NCI-H1694 treated with DMSO at 0.1 percent for 48 hours (cell line): ENCODE measurements at places on chromosomes 7 and 10.

GRCh38 chr7:155002411-155003091 lies 373 bp downstream of the PAXIP1 start:
- DNase-seq, result no peak

GRCh38 chr7:131010029-131010716 lies 276.2 kb upstream of the KLF14 start:
- DNase-seq, result no peak

DNA sequence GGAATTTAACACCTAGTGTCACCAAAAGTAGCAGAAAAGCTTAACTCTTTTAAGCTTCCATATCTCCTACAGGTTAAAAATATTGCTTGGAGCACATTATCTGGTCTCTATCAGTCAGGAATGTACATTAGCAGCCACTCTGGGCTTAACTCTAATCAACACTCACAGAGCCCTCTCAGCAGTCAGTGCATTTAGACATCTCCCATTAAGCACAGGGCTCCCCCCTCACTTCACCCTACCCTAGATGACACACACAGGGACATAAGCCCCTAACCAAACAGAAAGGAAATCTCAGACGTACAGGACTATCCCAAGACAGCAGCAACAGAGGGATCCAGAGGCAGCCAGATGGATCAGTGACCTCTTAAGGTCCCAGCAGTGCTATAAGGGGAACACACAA lies 26.4 kb downstream of the FBXW4 start:
- DNase-seq, result no peak

GRCh38 chr7:133563251-133563650 lies 310.4 kb downstream of the EXOC4 start:
- DNase-seq, result no peak

- no peak for DNase-seq
Measured at GRCh38 chr10:6912424-6912823, 332.3 kb upstream of the PRKCQ start.

DNA sequence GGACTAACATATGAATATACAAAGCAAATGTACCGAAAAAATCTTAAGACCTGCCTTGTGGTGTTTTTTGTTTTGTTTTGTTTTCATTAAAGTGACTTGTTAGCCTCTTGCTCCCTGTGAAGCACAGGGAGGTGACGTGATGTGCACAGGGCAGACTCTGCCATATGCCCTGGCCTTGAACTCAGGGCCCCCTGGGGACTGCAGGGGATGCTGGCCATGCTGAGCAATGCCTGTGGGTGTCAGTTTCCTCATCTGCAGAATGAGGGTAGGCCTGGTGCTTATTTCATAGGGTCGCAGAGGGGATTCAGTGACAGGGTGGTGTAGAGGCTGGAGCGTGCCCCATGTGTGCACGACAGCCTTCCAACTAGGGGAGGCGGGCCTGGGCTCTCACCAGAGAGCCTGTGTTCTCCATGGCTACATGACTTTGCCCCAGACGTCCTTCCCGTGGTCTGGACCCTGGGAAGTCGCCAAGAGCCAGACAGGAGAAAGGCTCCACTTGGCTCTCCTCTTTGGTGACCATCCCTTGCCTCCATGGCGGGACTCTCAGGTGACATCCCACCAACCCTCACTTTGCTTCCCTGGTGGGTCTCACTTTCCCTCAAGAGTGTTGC lies 14.5 kb downstream of the EGFR start:
- no peak for DNase-seq

GRCh38 chr7:147380926-147381325 lies 1209.6 kb upstream of the C7orf33 start:
- no peak for DNase-seq

DNA sequence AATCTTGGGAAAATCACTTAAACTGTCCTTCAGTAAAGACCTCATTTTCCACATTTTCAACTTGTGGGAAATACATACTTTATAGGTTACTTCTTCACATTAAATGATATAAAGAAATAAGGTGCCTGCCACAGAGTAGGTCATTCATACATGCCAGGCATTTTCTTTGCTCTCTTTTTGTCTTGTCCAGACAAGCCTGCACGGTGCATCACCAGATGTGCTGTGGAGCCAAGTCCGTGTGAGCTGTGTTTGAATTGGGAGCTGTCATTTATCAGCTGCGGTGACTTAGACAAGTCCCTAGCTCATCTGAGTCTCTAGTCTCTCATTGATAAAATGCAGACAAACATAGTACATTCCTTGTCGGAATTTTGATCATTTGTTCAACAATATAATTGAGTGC lies 432.9 kb downstream of the SORCS3 start:
- DNase-seq, result no peak

GRCh38 chr10:29370097-29371092 lies 81.5 kb downstream of the LYZL1 start:
- DNase-seq, result no peak

DNA sequence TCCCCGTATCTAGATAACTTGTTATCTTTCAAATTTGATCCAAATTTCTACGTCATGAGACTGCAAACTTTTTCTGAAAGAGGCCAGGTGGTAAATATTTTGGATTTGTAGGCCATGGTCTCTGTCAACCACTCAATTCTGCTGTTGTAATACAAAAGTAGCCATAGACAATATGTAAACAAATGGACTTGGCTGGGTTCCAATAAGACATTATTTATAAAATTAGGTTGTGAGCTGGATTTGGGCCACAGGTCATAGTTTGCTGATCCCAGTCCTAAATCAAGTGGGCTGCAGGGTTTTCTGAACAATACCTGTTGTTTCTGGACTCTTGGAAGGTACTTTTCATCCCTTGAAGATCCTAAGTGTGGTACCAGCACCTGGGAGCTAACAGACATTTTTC lies 1178.0 kb downstream of the SORCS1 start:
- no peak for DNase-seq

GRCh38 chr7:2399848-2400587 lies 3.4 kb upstream of the CHST12 start:
- peak; percentile 42 for DNase-seq

- no peak for DNase-seq
Measured at GRCh38 chr10:27982875-27983543, 15.9 kb downstream of the ODAD2 start.

DNA sequence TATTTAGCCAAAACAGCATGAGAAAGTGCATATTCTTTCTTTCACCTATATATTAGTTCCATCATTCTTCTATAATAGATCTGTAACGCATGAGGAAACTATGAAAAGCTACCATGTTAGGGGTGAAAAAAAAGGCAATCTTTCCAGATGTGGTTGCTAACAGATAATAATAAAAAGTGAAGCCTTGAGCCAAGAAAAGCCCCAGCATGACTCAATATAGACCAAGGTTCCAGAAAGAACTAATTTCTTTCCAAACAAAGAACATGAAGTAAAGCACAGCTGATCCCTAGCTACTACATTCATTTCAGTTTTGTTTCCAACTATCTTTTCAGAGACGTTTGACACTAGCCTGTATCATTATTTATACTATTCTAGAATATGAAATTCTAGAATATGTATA lies 16.4 kb downstream of the ARL4A start:
- no peak for DNase-seq

DNA sequence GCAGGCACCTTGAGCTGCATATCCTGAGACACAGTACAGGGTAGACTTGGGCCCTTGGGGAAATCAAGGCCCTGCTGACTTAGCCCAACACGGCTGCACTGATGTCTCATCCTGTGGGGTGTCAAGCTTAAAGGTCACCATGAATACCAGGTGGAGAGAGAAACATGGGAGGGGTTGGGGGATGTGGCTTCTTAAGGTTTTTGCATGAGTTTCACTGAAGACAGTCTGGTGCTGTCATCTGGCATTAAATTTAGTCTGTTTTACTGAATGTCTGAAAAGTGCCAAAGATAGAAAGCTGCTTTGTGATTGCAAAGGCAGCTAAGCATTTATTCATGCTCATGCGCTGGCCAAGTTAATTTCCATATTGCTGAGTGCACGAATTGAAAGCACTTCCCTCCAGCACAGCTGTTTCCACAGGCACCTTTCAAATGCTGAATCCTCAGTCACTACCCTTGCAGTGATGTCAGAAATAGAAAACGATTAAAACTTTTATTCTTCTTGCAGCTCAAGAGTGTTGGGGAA lies 102.1 kb downstream of the OSBPL3 start:
- no peak for DNase-seq
